Karpas-422 (cell line): ENCODE measurements at places on chromosomes 13 and 19. TPM values are rescaled to one million over a fixed set of nuclear protein-coding genes. Genes with fewer than 3 reads are reported as not detected.
A peak's percentile ranks its signal among the peaks of the same experiment; 100 is the strongest.

- no peaks in the 10 kb centered on the region for H3K4me1 ChIP-seq
- no peak overlapping the region for H3K27ac ChIP-seq
- no peaks in the 10 kb centered on the region for H3K36me3 ChIP-seq
- DNase-seq = no peak
- no peak overlapping the region for H3K4me3 ChIP-seq
Measured at GRCh38 chr13:108962654-108963053, 333.2 kb downstream of the MYO16 start.

DNA sequence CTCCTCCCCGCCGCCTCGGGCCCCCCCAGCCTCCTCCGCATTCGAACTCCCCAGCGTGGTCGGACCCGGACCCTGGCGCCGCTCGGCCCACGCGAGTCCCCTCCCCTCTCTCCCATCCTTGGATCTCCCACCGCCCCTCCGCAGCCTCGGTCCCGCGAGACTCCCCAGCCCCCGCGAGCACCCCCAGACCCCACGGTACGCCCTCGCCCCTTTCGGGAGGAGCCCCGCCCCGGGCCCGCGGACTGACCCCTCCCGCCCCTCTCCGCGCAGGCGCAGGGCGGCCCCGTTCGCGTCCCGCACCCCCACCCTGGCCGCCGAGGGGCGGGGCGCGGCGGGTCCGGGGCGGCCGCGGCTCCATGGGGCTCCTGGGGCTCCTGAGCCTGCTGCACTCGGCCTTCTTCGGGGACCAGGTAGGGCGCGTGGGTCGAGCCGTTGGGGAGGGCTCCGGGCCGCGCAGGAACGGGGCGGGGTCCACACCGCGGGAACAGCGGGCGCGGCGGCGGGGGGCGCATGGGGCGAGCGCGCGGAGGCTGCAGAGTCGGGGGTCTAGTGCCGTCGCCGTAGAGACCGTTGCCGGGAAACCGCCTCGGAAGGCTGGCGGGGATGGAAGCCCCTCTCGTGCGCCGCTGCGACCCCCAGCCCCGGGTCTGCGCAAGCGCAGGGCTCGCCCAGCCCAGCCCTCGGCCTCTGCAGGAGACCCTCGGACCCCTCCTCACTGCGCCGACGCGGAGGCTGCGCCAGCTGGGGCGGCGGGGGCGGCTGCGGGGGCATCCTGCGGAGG, 3.8 kb upstream of the APC2 start:
- peaks cover 26% of the 10 kb centered on the region for H3K4me1 ChIP-seq
- H3K4me3 ChIP-seq = no peak overlapping the region
- H3K27me3 ChIP-seq = 0 out of 2 replicates have a peak, but pooled peaks cover 2% of the 10 kb centered on the region
- DNase-seq = peak; percentile 41

GRCh38 chr13:113560645-113561416, 23.7 kb upstream of the TFDP1 start:
- H3K27ac ChIP-seq = no peak overlapping the region
- peaks cover 10% of the 10 kb centered on the region; the same call in 1 of the 2 replicates for H3K4me1 ChIP-seq
- H3K36me3 ChIP-seq = no peaks in the 10 kb centered on the region
- DNase-seq = no peak
- no peaks in the 10 kb centered on the region for H3K27me3 ChIP-seq

DNA sequence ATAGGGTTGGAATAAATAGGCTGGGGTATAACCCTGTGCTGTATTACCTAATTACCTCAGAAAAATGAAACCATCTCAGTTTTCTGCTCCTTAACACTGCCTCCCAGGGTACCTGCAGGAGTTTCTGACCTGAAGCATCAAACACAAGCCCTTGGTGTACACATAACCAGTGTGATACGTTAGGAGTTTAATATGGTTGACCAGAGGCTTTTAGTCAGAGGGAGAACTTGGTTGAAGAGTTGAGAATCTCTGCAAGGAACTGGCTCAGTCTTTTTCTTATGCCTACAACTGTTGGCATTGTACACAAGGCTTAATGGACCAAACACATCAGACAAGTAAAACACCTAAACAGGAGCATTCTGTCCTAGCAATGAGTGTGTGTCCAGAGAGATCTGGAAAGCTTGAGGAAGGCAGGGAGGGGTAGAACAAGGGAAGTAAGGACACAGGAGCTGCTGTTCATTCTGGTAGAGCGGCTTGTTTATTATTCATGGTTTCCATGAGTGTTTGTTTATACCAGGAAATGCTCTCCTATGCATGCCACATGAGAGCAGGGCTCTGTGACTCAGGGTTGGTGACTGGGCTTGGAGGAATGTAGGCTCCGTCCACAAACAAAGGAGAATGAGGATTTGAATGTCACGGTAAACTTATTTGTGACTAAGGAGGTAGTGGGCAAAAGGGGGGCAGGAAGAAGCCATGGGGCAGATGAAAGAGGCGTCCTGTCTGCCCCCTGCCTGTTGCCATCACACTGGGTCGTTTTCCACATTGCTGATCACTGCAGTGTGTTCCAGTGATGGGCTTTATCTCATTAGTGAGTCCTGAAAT, 11.9 kb upstream of the SPATA13 start:
- no peak for DNase-seq
- no peaks in the 10 kb centered on the region for H3K4me1 ChIP-seq
- no peak overlapping the region for H3K27ac ChIP-seq

- H3K4me3 ChIP-seq = no peak overlapping the region
- no peaks in the 10 kb centered on the region for H3K4me1 ChIP-seq
- H3K27me3 ChIP-seq = no peaks in the 10 kb centered on the region
- H3K36me3 ChIP-seq = no peaks in the 10 kb centered on the region
- no peak for DNase-seq
Measured at GRCh38 chr13:46893221-46893740, 3.6 kb downstream of the HTR2A start.

- peaks cover 18% of the 10 kb centered on the region for H3K4me1 ChIP-seq
- H3K4me3 ChIP-seq = no peak overlapping the region
- no peaks in the 10 kb centered on the region for H3K27me3 ChIP-seq
- DNase-seq = no peak
- H3K36me3 ChIP-seq = no peaks in the 10 kb centered on the region
- no peak overlapping the region for H3K27ac ChIP-seq
Measured at GRCh38 chr13:53100394-53101063, 71.9 kb downstream of the OLFM4 start.

DNA sequence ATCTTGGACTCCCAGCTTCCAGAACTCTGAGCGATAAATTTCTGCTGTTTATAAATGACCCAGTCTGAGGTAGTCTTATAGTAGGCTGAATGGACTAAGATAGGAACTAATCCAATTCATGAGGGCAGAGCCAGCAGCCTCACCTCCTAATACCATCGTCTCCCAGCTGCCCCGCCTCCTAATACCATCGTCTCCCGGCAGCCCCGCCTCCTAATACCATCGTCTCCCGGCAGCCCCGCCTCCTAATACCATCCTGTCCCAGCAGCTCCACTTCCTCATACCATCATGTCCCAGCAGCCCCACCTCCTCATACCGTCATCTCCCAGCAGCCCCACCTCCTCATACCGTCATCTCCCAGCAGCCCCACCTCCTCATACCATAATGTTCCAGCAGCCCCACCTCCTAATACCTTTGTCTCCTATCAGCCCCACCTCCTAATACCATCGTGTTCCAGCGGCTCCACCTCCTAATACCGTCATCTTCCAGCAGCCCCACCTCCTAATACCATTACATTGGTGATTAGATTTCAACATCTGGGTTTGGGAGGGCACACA, 2.4 kb upstream of the ARGLU1 start:
- H3K27ac ChIP-seq = no peak overlapping the region
- no peaks in the 10 kb centered on the region; the same call in 1 of the 2 replicates for H3K36me3 ChIP-seq
- H3K27me3 ChIP-seq = no peaks in the 10 kb centered on the region
- peak; percentile 95 for DNase-seq
- peaks cover 32% of the 10 kb centered on the region for H3K4me1 ChIP-seq

GRCh38 chr19:48487948-48488347, 18.8 kb downstream of the CYTH2 start:
- H3K27me3 ChIP-seq = no peaks in the 10 kb centered on the region
- no peaks in the 10 kb centered on the region for H3K36me3 ChIP-seq
- no peak overlapping the region for H3K27ac ChIP-seq
- H3K4me1 ChIP-seq = no peaks in the 10 kb centered on the region

- H3K4me3 ChIP-seq = no peak overlapping the region
- no peaks in the 10 kb centered on the region for H3K36me3 ChIP-seq
- DNase-seq = no peak
Measured at GRCh38 chr19:33195645-33196347, 1.7 kb downstream of the LRP3 start.

GRCh38 chr13:44474122-44474910, 100.7 kb downstream of the SERP2 start:
- DNase-seq = no peak
- no peak overlapping the region for H3K4me3 ChIP-seq
- H3K27me3 ChIP-seq = no peaks in the 10 kb centered on the region
- H3K4me1 ChIP-seq = no peaks in the 10 kb centered on the region

GRCh38 chr13:97913206-97913605, 40.3 kb upstream of the IPO5 start:
- DNase-seq = no peak
- H3K4me1 ChIP-seq = no peaks in the 10 kb centered on the region
- no peak overlapping the region for H3K27ac ChIP-seq
- H3K4me3 ChIP-seq = no peak overlapping the region
- H3K36me3 ChIP-seq = no peaks in the 10 kb centered on the region

DNA sequence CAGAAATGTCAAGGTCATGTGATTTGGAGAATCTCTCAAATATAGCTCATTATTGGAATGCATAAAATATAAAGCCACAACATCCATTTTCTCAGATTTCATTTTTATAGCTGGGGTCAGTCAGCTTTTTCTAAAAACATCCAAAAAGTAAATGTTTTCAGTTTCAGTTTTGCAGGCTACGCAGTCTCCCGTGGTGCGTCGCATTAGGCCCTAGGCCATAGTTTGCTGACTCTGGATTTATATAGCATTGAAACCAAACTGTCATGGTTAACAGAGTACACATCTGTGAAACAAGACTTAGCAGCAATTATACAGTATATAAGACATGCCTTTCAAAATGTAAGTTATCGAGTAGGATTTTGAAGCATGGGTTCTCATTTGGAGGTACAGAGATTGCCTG, 140.0 kb downstream of the IRS2 start:
- no peaks in the 10 kb centered on the region for H3K4me1 ChIP-seq
- DNase-seq = no peak
- no peak overlapping the region for H3K27ac ChIP-seq
- H3K36me3 ChIP-seq = no peaks in the 10 kb centered on the region
- no peaks in the 10 kb centered on the region for H3K27me3 ChIP-seq
- H3K4me3 ChIP-seq = no peak overlapping the region

The KLF1 gene
- total RNA-seq = not detected in 2 replicates

The TUBA3C gene
- not detected in 2 replicates for total RNA-seq

The ZNF667 gene
- total RNA-seq = not detected in 2 replicates

The PLK5 gene
- total RNA-seq = not detected in 2 replicates

The CCNE1 gene
- 12.0 and 20.1 TPM in 2 replicates for total RNA-seq

The ABHD13 gene
- total RNA-seq = 4.9 and 10.3 TPM in 2 replicates

The PDX1 gene
- not detected in 2 replicates for total RNA-seq
